ENCODE measurements at places on chromosomes 5 and 9. TPM values are rescaled to one million over a fixed set of nuclear protein-coding genes. Genes with fewer than 3 reads are reported as not detected.

The PCDHA13 gene
- total RNA-seq = 0.28 TPM

The PRPF4 gene
- 12.0 TPM for total RNA-seq

The SPATA24 gene
- 2.2 TPM for total RNA-seq

The PCDHB11 gene
- total RNA-seq = 0.20 TPM

The PHYKPL gene
- total RNA-seq = 74.1 TPM

The LEAP2 gene
- 168 TPM for total RNA-seq

The SPINK7 gene
- total RNA-seq = not detected

The NR2F1-AS1 gene
- total RNA-seq = 1.8 TPM

The CNTFR gene
- total RNA-seq = 13.0 TPM

The MAMDC4 gene
- 28.6 TPM for total RNA-seq

The DRD1 gene
- 0.13 TPM for total RNA-seq

The PCDHGB1 gene
- total RNA-seq = 0.63 TPM

The S100Z gene
- not detected for total RNA-seq

The SPINK13 gene
- total RNA-seq = not detected

The STK10 gene
- 9.1 TPM for total RNA-seq

The FAM169A gene
- 3.4 TPM for total RNA-seq

The PSIP1 gene
- 8.2 TPM for total RNA-seq

The SUSD3 gene
- 49.7 TPM for total RNA-seq

DNA sequence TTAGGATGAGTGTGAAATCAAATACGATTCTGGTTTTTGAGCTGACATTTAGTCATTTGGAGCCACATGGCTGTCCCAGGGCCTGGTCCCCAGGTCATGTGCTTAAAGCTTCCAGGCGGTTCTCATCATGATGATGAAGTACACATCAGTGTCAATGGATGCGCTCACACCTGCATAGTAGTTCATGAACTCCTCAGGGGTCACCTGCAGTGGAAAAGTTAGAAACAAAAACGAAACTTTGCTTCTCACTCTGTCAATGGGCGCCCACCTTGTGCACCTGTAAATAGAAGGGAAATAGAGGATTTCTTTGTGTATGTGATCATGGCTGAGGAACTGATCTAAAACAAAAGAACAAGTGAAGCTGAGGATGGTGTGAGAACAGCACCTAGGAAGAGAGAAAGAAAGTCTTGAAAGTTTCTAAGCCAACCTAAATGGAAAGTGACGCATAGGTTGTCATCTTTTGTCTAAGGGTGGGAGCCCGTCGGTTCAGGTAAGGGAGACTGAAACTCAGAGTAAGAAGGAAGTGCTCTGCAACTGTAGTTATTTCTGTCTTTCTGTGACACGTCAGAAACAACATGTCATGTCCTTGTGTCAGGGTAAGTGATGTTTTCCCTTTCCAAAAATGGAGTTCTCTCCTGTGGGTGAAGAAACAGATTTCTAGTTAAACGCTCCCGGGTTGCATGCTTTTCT lies 33.8 kb downstream of the CAPSL start:
- no peak for DNase-seq

- no peak for DNase-seq
Measured at GRCh38 chr5:133116601-133117000, 64.8 kb downstream of the HSPA4 start.

GRCh38 chr5:145218019-145218418 lies 617.1 kb downstream of the PRELID2 start:
- DNase-seq = no peak

DNA sequence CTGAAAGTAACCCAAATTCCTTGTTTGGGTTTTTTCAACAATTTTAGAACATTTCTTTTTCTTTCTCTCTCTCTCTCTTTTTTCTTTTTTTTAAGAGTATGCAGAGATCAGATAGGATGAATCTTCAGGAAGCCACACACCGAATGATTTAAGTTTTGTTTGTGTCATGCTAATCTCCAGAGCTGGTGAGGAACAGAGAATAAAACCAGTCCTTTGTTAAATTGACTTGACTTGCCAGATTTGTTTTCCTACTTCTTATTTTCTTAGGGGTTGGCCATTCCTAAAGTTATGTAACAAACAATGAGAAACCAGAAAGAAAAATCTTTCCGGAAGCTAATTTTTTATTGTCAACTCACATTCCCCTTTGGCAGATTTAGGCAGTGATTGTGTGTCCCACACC lies 1669.3 kb upstream of the CDH6 start:
- no peak for DNase-seq

GRCh38 chr9:8857926-8858595 lies 1058.5 kb upstream of the DMAC1 start:
- peak; percentile 67 for DNase-seq

- no peak for DNase-seq
Measured at GRCh38 chr5:78793907-78794662, 145.5 kb upstream of the LHFPL2 start.

GRCh38 chr5:132673939-132674630 lies at the start of gene IL4:
Gene IL4, plus strand, starts transcription at chr5:132673989. Its CDS starts 62 bp downstream, at chr5:132674051.
- DNase-seq = no peak

DNA sequence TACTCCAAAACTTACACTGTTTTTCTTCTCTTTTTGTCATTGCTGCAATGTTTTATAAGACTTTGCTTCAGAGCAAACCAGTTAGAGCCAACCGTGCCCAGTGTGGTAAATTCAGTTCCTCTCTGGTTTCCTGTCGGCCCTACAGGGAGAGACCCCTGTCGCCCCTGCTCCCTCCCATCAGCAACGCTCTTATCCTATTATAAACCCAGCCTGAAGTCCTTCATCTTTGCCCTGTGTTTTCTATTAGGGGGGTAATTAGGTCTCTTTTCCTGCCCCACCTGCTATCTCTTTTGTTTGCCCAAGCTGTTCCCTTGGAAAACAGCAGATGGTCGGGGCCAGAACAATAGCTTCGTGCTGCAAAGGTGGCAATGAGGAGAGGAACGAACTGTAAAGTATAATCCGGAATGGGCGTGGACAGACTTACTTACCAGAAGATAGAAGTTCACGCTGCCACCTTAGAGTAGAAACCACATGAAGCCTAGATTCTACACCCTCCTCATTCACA lies 21.4 kb upstream of the OTULINL start:
- no peak for DNase-seq

DNA sequence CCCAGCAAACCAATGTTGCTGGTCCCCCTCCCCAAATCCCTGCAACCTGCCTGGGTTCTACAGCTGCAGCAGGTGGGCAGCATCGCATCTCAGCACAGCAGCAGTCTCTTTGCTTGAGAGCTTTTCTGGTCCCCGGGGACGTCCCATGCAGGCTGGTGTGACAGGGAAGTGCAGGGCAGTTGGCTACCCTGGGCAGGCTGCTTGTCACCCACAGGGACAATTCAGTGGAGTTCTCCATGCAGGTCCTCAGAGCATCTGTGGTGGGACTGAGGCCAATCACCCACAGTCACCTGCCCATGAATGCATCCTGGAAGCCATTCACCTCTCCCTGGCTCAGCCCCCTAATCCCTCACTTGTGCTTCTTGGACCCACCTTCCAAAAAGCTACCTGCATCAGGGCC lies 43.9 kb upstream of the SEMA4D start:
- DNase-seq = no peak

- DNase-seq = no peak
Measured at GRCh38 chr5:124949862-124950261, 203.4 kb upstream of the ZNF608 start.

GRCh38 chr9:33264003-33264472 lies 470 bp downstream of the BAG1 start:
- DNase-seq = peak; percentile 71

- DNase-seq = peak; percentile 97
Measured at GRCh38 chr9:83956436-83957247, 23.4 kb downstream of the HNRNPK start.

GRCh38 chr5:118405650-118406061 lies 582.7 kb downstream of the DTWD2 start:
- DNase-seq = no peak

DNA sequence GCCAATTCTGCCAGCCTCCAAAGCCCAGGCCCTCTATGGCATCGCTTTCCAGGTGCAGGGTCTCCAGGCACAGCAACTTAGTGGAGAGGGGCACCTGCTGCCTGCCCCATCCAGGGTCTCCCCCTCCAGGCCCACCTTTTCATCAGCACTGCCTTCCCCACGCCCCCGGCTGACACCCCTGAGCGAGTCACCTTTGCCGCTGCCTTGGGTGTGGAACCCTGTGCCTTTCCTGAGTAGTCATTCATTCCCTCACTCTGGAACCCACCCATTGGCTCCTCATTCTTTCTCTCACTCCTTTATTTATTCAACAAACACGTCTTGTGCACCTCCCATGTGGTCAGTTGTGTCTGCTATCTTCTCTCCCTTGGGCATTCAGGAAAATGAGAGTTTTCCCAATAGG lies 14.5 kb upstream of the RPL26L1 start:
- DNase-seq = no peak

- no peak for DNase-seq
Measured at GRCh38 chr5:169946743-169947295, 33.5 kb downstream of the INSYN2B start.

DNA sequence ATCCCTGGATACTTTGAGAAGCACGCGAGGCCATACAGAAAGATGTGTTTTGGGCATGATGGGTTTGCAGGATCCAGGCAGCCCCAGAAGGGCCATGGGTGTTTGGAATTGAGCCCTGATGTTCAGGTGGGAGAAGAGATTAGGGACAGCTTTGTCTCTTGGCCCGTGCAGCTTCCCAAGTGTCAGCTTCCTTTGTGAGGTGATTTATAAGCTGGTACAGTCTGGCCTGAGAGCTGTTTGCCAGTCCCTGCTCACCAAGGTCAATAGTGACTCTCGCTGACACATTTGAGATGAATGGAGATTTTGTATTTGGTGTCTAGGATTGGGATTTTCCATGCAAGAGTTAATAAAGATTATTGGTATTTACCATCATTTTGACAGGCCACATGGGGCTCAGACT lies 165.9 kb downstream of the ICE1 start:
- no peak for DNase-seq

GRCh38 chr5:169670769-169671525 lies 33.9 kb downstream of the DOCK2 start:
- no peak for DNase-seq

DNA sequence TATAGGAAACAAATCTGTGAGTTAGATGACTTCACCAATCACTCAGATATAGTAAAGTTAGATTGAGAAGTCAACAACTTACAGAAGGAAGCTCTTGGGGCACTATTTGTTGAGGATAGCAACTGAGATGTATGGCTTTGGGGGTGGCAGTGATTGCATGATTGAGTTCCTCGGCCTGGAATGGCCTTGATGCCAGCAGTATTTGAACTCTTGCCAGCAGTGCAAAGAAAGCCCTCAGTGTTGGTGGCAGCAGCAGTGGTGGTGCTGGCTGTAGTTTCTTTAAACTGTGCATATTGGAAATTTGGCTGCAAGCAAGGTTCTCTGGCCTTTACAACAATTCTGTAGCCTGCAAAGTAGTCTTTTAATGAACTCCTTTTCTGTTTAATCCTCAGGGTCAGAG lies 41.4 kb upstream of the PJA2 start:
- no peak for DNase-seq
